Effector CD4-positive, alpha-beta T cell (primary cell): ENCODE measurements at places on chromosomes 16 and 17.

DNA sequence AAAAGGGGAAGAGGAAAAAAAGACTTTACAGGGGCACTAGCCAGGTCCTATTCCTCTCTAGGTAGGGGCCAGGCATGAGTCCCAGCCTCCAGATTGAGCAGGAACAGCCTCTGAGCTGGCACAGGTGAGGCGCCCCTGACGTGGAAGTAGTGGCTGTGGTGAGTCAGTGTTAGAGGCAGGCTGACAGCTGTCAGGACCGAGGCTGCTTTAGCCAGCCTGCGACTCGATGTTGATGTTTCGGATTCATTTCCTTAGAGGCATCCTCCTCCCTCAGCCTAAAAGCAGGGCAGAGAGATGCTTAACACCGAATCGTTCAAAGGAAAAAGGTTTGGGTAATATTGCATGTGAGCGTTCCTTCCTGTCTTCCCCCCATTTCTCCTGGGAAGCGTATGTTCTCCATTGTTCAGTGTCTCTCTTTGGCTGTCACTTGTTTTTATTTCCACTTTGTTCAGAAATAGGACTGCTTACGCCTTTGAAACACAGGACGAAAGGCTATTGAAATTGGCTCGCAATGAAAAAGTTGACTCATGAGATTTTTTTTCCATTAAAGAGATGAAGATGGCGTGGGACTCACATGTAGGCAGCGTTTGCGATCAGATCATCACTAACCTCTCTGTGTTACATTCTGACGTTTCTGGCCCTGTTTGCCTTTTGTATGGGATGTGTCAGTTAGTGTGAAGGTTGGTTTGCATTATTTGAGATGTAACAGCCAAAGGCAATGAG lies 1.3 kb downstream of the KIAA0513 start:
- DNase-seq, result peak; percentile 76

DNA sequence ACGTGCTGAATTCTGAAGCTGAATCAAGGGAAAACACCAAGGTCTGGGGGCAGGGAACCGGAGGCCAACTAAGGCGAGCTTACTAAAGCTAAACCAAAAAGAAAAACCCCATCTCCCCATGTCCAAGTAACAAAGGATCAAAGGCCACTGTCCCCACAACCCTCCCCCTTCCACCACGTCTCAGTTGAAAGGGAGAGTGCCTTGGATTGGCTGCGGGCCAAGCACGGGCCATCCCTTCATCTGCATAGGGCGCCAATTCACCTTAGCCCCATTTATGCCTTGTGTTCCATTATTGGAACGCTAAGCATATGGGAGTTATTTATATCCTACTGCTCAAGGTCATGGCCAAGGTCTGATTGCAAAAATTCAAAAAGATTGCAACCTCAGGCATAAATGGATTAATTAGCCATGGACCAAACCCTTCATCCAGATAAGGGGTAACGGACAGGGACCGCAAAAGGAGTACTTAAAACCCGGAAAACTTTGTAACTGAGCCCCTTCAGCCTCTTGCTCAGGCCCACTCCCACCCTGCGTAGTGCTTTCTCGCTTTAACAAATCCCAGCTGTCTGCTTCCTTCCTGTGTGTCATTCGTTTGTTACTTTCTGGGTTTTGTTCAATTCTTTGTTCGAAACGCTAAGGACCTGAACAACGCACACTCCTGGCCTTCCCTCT lies 740 bp upstream of the ATP6V0D1 start:
- peak; percentile 22 for DNase-seq

- DNase-seq, result no peak
These were observed 31.0 kb downstream of the NFAT5 start for GRCh38 chr16:69596801-69597200.

- DNase-seq, result no peak
These were observed 237 bp downstream of the C1QL1 start for GRCh38 chr17:44967907-44968224.

- DNase-seq, result no peak
These were observed 72.1 kb upstream of the GNG13 start for GRCh38 chr16:872436-873242.

DNA sequence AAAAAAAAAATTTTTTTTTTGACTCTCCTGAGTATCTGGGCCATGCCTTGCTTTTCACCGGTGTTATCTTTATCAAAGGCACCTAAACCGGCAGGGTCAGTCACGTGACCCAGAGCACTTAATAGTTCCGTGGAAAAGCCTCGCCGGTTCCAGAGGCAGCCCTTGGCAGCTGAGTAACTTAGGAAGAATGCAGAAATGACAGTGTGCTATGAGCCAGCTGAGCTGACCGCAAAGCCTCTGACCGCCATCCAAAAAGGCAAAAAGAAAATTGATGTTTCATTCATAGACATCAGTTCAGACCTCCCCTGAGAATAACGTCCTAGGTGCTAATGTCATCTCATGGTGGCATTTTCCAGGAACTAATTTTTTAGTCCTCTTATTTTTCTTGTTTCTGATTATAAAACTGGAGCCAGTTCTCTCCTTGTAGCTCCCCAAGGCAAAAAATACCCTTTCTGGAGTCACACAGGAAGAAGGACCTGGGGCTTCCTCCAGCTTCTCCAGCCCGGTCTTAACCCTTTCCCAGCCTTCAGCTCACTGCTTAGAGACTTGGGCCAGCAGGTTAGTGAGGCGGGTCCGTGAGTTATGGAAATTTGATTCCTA lies 122.6 kb downstream of the SOCS1 start:
- DNase-seq, result no peak

GRCh38 chr17:83079352-83079747 lies at the start of gene METRNL:
Gene METRNL (plus strand): TSS chr17:83079609. CDS start chr17:83079816, 207 bp downstream.
- DNase-seq, result peak; percentile 47

GRCh38 chr16:743794-744500 lies 3.1 kb upstream of the CIAO3 start:
- DNase-seq, result no peak

DNA sequence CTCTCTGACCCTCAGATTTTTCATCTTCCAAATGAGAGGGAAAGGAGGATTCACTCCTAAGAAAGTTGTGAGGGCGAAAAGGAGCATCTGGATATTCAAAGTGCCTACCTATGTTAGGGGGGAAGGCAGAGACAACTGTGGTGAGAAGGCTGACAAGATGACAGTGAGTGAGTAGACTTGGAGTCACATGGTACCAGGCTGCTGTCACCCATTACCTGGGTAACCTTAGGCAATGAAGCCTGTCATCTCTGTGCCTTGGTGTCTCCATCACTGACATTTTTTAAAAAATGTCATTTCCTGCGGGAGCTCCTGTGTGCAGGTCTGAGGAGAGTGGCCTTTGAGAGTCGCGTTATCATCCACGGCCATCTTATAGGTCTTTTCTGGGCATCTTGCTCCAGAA lies 124.0 kb downstream of the MAF start:
- DNase-seq, result no peak

DNA sequence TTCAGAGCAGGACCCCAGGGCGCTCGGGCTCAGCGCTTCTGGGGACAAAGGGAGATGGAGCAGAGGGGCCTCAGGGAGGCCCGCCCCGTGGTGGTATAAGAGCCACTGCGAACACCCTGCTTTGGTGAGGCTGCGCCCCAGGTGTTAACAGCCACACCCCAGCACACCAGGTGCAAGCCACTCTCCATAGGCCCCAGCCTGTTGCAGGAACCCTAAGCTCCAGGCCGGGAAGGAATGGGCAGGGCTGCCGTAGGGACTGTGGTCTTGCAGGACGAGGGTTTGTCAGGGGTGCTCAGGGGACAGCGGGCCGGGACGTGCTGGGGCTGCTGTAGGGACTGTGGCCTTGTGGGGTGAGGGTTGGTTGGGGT lies 17.0 kb upstream of the SSTR5 start:
- DNase-seq, result no peak

- DNase-seq, result no peak
These were observed 7.6 kb upstream of the GFAP start for GRCh38 chr17:44922746-44923470.

- DNase-seq, result no peak
These were observed 308.9 kb upstream of the DYNLRB2 start for GRCh38 chr16:80231888-80232287.

GRCh38 chr17:30586818-30587595 lies 109.8 kb downstream of the GOSR1 start:
- DNase-seq, result no peak

GRCh38 chr17:58822148-58823050 lies 66.7 kb downstream of the PPM1E start:
- DNase-seq, result no peak

DNA sequence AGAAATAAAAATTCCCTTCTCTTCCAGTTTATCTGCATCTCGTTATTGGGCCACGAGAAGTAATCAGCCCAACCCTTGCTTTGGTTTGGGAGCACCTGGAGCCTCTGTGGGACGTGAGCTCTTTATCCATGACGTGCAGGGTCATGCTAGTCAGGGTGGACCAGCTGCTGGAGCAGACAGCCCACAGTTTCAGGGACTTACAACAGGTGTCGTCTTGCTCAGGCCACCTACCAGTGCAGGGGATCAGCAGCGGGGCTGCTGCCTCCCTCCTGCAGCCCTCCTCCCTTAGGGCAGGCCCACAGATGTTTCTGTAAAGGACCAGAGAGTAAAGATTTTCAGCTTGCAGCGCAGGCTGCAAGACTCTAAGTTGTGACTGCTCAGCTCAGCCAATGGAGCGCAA lies 16.9 kb downstream of the ADAD2 start:
- DNase-seq, result no peak

DNA sequence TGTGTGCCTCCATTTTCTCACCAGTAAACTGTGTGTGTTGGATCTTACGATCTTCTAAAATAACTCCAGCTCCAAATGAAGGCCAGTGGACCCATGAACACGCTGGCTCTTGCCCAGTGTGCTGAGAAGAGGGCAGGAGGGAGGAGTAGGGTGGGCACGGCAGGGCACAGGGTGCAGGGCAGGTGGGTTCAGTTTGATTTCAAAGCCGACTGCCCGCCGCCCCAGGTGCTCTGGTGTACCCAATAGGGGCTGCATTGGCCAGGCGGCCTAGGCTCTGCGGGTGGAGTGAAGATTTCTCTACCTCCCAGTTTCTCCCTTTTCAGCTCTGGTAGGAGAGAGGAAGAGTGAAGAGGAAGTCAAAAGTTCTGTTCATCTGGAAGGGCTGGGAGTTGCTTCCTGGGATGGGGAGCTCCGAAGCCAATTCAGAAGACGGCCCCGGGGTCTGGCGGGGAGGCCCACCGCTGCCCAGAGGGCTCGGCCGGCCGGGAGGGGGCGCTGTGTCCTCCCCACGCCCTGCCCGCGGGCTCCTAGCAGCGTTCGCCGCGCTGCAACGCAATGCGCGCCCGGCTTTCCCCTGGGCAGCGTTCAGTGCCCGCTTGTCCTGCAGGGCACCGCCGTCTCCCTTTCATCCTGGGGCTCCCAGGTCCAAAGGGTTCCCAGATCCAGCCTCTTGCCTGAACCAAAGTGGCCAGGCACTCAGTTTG lies 1.1 kb upstream of the CRHR1 start:
- no peak for DNase-seq

DNA sequence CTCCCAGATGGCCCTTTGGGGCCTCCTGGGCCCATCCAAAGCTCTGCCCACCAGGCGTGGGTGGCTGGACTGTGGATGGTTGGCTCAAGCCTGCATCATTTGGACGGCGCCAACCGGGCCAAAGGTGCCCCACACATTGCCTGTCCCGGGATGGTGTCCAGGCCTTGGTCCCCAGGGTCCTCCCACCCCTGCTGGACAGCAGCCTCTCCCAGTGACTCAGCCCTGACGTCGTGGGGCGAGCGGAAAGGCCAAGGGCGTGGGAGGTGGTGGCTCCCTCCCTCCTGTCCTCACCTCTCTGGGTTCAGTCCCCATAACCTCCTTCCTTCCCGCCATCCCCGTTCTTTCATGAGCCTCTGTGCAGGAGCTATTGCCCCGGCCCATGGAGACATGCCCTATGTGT lies 42.1 kb upstream of the DLX4 start:
- DNase-seq, result no peak

- no peak for DNase-seq
These were observed 36.6 kb downstream of the GNAO1 start for GRCh38 chr16:56227936-56228335.

DNA sequence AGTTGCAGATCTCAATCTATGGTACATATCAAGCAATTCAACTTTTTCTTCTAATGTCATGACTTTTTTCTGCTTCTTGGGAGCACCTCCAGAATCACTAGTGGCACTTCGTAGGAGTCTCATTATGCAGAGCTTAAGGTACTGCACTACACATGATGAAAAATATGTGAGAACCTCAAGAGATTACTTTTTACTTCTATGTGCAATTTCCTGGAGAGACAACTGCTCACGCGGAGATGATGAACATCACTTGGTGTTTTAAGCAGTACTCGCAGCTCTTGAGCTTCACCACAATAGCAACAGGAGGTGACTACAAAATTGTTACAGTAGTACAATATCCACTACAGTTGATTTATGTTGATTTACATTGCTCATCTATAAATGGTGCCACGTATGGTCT lies 79.7 kb downstream of the MRTFB start:
- DNase-seq, result no peak

DNA sequence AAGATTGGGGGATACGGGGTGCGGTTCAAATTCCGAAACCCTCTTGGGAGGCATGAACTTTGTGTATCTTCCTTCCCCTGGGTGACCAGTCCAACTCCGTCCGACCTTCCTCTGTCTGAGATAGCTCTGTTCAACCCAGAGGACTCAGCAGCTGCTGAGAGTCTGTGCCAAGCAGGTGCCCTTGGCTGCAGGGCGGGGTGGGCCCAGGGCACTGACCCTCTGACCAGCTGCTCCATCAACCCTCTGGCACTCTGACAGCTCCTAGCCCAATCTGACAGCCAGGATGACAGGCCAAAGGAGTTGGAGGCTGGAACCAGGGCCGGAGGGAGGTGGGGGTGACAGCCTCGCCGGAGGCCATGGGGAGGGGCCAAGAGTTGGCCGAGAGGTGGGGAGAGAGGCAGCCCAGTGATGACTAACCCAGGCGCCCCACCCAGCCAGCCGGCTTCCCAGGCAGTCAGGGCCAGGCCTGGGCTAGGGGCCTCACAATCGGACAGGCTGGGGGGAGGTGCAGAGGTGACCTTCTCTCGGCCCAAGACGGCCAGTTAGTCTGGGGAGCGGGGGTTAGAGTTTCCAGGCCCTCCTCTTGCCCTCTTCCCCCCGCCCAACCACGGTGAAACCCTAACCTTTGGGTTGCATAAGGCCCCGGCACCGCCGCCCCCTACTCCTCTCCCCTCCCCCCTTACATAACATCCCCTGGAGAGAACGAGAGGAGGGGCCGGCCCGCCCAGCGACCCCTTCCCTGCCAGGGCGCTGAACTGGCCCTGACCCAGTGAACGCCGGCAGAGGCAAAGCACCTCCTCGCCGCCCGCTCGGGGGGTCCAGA lies 5.0 kb upstream of the TLCD2 start:
- peak; percentile 35 for DNase-seq

GRCh38 chr17:21399474-21400186 lies 23.5 kb downstream of the KCNJ12 start:
- DNase-seq, result no peak

- DNase-seq, result peak; percentile 17
These were observed 570 bp downstream of the NR1D1 start for GRCh38 chr17:40099619-40100418.
